ENCODE measurements at places on chromosomes 5 and 9.

- no peak for DNase-seq
These were observed 1.2 kb upstream of the PSAT1 start for GRCh38 chr9:78295731-78296130.

DNA sequence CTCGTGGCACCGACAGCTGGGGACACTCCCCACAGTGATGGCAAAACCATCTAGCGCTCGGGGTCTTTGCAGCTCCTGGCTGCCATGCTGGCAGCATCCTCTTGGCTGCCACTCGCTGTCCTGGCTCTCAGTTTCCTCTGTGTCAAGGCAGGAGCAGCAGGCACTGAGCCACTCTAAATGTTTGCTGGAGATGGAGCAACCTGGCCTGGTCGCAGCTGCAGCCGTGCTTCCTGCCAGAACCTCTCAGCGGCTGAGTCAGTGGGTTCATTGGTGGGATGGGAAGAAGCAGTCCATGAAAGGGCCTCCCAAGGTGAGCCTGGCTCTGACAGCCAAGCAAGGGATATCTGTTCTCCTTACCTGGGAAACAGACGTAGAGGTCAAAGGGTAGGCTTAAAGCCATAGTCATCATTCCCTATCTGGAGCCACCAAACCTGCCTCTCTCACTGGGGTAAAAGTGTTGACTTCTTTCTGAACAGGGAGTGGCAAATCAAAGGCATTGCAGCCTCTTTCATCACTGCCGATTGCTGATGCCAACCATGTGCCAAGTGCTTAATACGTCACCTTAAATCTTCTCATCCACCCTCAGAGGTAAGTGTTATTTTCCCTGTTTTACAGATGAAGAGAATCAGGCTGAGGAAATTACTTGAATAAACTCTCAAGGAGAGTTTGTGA, 304.8 kb upstream of the ZNF462 start:
- DNase-seq, result no peak

DNA sequence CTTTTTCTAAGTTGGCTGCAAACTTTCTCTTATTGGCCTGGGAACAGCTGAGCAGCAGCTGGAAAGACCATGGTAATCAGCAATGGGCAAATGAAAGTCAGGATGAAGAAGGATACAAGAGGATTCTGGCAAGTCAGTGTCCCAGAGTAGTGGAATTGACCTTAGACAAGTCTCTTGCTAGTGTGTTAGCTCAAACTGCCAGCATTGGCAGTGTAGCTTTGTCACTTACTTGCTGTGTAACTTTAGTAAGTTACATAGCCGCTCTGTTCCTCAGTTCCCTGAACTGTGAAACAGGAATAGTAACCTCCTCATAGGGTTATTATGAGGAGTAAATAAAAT, 3.6 kb downstream of the ALDH1A1 start:
- no peak for DNase-seq

DNA sequence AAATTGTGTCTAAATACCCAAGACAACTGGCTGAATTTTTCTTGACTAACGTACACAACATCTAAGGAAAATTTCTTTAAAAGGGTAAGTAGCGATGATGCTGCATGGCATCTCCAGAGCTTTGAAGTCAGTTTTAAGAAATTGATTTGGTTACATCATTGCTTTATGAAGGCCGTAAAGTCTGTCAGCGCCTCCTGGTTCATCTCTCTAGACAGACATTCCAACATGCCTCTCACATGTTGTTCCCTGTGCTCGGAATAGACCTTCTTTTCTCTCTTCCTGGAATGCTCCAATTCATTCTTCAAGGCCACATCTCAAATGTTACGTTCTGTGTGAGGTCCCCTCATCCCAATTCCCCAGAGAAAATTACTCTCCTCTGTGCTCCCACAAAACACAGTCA, 108.7 kb upstream of the SSBP2 start:
- no peak for DNase-seq

GRCh38 chr5:179680780-179681401, at the start of gene CBY3:
CBY3 (minus strand) TSS chr5:179681034; CDS start chr5:179680918, 116 bp downstream.
- no peak for DNase-seq

DNA sequence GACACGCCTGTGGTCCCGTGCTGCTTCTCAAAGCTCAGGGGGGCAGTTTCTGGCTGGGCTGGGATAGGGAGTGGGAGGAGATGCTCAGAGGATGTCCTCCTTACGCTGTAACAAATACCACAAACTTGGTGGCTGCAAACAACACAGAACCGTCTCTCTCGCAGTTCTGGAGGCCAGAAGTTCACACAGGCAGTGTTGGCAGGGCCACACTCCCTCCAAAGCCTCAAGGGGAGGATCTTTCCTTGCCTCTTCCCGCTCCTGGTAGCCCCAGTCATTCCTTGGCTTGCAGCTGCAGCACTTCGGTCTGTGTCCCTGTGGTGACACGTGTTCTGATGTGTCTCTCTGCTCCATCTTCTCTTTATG, 10.4 kb upstream of the ORM1 start:
- no peak for DNase-seq

GRCh38 chr5:80904533-80905187, 55.5 kb upstream of the RASGRF2 start:
- no peak for DNase-seq

DNA sequence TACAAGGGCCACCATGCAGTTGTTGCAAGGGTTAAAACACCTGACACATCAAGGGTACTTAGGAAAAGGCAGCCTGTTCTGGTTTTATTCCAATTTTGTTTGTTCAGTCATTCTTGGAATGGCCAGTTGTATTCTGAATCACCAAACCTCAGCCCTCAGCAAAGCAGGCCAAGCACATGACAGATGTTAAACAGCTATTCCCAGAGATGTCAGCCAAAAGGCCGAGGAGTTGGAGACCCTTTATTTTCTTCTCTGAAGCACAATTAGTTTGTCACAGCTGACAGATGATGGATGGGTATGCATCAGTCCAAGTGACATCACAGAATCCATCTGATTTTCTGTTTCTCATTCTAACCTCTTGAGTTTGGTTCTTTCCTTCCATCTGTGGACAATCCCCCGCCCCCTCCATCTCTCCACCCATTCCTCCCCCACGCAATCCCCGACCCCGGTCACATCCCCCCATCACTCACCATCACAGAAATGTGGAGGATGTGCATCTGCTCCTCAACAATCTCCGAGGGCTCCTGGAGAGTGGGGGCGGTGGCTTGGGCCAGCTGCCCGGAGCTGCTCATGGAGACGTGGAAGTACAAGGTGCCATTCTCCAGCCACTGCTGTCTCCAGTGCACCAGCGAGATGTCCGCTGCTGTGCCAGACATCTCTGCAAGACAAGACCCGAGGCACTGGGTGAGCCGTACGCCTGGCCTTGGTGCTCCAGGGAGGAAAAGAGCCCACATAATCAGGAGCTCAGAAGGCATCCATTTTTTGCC, 123.8 kb downstream of the ASTN2 start:
- no peak for DNase-seq

DNA sequence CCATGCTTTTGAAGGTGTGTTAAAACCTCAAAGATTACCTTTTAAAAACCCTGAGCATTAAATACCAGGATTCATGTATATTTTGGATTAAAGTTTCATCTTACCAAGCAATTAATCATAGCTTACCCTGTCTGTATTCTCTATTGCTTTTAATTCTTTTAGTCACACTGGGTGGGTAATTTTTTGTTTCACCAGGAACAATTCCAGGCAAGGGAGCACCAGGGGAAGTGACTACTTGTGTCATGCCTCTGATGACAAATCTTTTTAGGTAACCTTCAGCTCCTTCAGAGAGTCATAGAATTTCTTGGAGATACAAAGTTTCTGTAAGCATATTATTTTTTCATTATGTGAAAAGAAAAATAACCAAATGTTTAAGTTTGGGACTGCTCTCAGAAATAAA, 33.4 kb upstream of the ANXA1 start:
- no peak for DNase-seq

DNA sequence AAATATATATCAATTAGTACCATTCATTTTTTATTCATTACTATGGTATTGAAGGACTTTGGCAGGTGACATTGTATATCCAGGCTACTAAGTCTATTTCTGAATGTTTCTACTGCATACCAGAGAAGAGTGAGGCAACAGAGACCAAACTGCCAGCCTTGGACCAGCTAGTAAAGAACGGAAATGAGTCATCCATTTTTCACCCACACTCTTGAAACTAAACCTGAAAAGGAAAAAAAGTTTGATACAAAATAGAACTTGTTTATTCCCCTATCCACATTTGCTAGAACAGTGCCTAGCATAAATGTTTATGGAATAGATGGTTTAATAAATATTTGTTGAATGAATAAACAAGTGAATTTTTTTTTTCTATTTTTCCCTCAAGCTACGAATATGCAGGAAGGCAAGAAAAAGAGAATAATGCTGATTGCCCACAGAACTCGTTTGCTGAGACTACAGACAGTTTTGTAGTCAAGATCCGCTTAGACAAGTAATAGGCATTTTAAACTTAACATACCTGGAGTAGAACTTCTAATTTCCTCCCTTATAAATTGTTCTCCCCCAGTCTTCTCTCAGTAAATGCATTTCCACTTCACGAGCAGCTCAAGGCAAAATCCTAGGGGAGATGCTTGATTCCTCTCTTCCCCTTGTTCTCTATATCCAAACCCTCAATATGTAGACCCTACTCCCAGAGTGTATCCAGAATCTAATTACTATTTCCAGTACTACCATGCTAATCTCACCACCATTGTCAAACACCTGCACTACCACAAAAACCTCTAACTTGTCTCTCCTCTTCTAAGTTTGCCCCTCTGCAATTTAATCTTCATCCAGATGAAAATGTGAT, 146.2 kb upstream of the RASA1 start:
- no peak for DNase-seq

- DNase-seq, result peak; percentile 73
These were observed 6.8 kb upstream of the TCOF1 start for GRCh38 chr5:150350524-150351344.

- DNase-seq, result no peak
These were observed 500.6 kb downstream of the KIF4B start for GRCh38 chr5:155514105-155514563.

GRCh38 chr9:26145938-26146337, 467.7 kb upstream of the TUSC1 start:
- DNase-seq, result no peak

GRCh38 chr5:158198636-158199035, 339.7 kb upstream of the CLINT1 start:
- DNase-seq, result no peak

- no peak for DNase-seq
These were observed 2.0 kb downstream of the PRLR start for GRCh38 chr5:35228310-35228709.

GRCh38 chr5:1665231-1665630, 134.4 kb downstream of the MRPL36 start:
- DNase-seq, result no peak

DNA sequence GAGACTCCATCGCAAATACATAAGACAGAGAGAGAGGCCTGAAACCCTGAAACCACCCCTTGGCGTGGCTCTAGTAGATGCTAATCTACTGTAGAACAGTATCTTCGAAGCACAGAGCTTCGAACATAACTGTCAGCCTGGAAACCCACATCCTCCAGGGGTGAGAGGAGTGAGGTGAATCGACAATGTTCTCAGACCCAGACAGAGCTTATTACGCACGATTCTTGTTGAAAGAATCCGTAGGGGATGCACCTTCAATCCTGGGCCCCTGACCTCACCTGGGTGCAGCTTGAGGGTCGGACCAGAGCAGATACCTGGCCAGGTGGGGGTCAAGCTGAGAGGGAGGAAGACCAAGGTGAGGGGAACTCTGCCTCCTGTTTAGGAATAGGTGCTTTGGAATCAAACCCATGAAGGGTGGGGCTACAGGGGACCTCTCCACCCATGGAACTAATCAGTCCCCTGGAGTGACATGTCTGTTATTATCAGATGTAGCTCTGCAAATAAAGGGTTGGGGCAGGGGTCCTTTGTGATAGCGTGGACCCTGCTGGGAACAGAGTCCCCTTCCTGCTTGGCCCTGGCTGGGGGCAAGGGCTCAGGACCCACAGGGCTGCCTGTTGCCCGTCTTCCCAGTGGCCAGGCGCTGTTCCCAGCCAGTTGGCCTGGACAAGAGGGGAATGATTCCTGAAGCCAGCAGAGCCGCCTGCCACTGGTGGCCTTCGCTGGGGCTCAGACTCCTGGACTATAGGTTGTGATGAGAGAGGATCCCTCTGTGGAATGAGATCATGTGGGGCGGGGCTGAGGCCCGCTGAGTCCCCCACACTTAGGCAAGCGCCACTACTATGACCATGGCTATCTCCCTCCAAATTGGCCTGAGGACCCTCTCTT, 41.2 kb downstream of the DBH start:
- DNase-seq, result no peak

DNA sequence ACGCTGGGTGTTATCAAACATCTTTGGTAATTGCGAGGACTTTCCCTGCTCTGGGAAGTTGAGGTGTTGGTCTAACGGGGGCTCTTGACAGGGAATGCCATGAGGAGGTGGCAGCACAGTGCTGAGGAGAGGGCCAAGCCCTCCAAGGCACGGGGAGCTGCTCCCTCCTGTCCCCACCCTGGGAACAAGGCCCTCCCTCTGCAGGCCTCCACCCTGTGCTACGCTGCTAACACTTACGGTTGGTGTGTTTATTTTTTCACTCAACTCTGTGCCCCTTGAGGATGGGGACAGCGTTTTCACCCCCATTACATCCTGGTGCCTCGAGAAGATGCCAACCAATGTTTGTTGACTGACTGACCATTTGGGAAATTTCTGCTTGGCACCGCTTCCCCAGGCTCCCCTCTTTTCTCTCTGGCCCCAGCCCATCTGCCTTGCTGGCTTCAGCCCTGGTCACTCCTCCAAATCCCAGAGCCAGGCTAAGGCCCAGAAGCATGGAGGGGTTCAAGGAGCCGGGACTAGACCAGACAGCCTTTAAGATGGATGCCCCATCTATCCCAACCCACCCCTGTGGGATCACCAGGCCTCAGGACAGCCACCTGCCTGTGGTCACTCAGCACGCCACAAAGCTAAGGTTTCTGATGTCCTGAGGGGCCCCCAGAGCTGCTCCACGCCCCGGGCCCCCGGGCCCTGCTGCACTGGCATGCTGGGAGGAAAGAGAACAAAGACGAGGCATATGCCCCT, 125.7 kb downstream of the BARX1 start:
- DNase-seq, result no peak

DNA sequence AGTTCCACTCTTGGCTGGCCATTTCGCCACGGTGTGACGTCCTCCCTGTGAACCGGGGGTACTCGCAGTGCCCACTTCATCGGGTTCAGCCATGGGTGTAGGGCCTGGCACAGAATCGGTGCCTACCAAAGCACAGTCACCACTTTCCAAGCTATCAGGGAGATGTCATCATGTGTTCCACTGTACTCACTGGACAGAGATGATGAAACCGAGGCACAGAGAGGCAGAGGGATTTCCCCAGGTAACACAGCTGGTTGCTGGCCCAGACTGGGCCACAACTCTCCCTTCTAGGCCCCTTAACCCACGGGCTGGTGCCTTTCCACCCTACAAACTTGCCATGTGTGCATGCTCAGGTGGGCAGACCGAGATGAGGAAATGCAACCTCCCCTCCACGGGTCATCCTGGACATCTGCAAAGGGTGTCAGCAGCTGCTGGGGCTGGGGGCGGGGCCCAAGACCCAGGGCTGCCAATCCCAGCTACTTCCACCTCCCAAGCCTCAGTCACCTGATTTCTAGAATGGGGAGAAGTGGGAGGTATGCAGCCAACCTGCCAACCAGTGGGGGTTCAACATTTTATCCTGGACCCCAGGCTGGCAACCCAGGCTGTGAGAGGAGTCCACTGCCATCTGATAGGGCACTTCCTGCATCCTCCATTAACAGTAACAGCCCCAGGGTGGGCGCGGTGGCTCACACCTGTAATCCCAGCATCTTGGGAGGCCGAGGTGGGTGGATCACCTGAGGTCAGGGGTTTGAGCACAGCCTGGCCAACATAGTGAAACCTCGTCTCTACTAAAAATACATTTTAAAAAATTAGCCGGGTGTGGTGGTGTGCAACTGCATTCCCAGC, 893 bp upstream of the SH2D3C start:
- no peak for DNase-seq
